NK-92 treated with Interleukin-12 subunit alpha and Interleukin-12 subunit beta, amount 100 ng/mL, for 24 hours (cell line): ENCODE measurements at places on chromosomes 7 and 10.

DNA sequence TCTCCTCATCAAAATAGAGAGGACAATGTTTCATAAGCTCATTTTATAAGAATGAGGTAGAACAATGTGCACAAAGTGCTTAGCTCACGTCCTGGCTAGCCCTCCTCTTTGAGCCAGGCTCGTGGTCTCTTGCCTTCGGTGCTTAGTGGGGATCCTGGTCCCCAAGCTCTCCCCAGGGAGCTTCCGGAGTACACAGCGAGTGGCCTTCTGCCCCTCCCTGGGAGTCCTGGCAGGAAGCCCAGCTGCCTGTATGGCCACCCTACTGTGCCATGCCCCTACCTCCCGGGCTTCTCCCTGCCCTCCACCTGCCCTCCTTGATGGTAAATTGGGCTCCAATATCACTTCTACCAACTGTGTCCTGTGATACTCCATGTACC is 868 bp downstream of the MYO1G start:
- no peak for DNase-seq

DNA sequence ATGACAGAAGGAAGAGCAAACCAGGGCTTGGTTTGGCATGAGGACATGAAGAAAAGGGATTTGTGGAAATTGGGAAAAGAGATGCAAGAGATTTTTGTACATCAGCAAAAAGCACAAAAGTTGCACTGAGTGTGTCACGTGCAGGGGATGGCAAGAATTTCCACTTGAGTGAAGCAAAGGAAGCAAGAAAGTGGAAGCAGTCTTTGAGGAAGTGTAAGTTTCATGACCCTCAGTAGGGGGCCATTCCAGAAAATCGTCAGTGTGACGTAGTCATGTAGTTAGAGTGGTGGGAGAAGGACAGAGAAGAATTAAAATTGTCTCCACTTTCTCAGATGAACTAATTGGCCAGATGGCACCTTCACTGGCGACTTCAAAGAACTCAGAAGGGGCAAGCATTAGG is 123.3 kb upstream of the FZD1 start:
- DNase-seq, result no peak

DNA sequence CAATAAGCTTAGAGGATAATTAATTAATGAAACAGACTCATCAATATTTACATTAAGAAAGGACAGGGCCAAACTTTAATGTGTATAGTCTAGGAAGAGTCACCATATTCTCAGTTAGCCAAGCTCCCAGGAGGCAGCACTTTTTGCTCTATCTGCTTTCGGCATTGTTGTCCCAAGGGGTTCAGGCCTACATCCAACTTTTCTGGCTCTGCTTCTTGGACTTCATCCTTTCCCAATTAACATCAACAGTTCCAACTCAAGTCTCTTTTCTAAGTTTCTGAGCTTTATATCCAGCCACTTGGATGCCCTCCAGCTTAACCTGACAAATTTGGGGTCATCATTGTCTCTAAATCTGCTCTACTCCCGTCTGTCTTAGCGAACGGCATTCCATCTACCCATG is 42.8 kb downstream of the GLI3 start:
- no peak for DNase-seq

GRCh38 chr10:83982812-83983211 is 156.5 kb upstream of the GHITM start:
- DNase-seq, result no peak

GRCh38 chr7:39624442-39624807 is 1.1 kb downstream of the RALA start:
- DNase-seq, result no peak

DNA sequence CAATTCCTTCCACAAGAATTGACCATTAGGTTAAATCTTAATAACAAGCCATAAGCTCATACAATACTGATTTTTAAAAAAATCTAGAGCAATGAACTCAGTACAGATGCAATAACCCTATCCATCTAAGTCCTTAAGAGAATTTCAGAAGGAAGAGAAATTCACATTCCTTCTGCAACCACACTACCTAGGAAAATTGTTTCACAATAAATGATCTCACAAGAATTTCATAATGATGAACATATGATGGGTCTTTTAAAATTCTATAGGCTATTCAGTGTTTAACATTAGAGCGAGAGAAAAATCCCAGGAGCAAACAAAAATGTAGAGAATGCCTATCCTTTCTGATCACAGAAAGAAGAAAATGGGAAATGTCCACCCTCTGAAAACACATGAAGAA is 70.0 kb upstream of the MAGI2 start:
- DNase-seq, result no peak

- DNase-seq, result no peak
Observed at GRCh38 chr7:99108613-99109012, 35.3 kb downstream of the SMURF1 start.

DNA sequence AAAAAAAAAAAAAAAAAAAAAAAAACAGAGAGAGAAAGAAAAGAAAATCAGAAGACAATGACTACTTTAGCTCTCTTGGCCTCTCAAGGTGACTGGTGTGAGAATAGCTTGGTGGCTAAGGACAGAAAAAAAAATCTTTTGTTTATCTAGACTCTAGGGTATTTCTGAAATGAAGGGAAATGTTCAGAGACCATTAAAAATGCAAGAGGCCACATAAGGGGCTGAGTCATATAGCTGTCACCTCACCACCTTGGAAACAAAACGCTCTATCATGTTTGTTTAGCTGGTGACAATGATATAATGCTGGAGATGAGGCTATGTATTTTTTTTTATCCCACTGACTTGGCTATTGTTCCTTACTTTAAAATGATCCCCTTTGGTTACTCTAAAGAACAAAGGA is 287.0 kb upstream of the CDC14C start:
- DNase-seq, result no peak

- no peak for DNase-seq
Observed at GRCh38 chr10:128575761-128576160, 449.5 kb upstream of the MKI67 start.

- no peak for DNase-seq
Observed at GRCh38 chr10:75000748-75001321, 110.6 kb upstream of the SAMD8 start.

GRCh38 chr10:111373696-111374095 is 296.9 kb downstream of the ADRA2A start:
- DNase-seq, result no peak

DNA sequence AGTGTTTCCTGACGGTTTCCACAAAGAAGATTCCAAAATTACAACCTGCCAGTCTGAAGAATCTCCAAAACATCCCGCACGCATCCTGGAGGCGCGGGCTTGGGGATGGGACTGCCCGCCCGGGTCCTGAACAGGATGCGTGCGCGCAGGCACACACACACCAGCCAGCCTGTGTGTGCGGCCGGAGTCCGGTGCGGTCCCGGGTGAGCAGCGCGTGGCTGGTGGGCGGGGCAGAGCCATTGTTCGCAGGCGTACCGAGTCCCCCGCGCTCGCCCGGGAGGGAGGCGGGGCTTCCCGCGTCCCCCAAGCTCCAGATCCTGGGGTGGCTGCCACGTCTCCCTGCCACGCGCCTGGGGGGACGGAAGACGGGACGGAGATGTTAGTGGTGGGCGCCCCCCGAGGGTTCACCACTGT is 675 bp upstream of the SCD start:
- peak; percentile 75 for DNase-seq

DNA sequence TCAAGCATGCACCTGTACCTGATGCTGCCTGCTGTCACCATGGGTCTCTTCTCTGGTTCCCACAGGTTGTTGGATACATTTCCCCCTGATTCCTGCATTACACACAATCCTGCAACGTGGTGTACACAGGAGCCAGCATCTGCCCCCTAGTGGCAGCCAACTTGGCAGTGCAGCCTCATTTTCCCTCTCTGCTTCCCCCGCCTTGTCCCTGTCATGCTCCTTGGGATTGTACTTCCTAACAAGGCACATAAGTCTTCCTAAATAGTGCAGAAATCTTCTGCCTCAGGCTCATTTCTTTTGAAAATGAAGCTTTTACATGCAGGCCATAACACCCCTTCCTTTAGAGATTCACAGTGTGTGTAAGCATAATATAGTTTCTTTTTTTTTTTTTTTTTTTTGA is 387.5 kb downstream of the CCSER2 start:
- DNase-seq, result no peak

DNA sequence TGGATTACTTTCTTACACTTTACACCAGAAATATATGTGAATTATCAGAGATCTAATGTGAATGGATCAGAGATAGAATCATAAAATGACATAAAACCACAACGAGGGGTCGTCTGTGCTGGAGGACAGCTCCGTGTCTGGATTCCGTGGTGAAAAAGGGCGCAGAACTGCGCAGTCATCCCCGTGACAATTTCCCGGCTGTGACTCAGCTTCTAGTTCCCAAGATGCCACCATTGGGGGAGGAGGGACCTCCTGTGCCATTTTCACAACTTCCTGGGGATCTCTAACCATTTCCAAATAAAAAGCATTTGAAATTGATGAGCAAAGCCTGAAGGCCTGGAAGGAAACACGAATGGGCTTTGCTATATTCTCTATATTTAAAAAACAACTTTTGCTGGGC is 72.1 kb downstream of the PDGFA start:
- DNase-seq, result no peak

DNA sequence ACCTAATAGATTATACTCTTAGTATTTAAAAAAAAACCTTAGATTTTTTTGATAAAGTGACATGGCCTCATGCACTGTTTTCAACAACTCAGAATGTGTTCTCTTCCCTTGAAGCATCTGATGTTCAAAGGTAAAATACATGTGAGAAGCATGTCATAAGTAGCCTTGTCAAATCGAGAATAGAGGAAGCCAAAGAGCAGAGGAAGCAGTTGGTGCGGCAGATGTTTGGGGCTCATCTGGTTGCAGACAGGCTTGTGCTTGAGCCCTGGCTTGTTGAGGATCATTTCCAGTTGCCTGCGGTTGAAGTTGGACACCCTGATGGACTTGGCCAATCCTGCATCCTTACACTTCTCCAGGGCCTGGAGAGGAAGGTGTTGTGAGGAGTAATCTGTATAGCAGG is 59.2 kb downstream of the AKR1E2 start:
- DNase-seq, result no peak

- no peak for DNase-seq
Observed at GRCh38 chr10:31186225-31187000, 132.6 kb upstream of the ZEB1 start.

DNA sequence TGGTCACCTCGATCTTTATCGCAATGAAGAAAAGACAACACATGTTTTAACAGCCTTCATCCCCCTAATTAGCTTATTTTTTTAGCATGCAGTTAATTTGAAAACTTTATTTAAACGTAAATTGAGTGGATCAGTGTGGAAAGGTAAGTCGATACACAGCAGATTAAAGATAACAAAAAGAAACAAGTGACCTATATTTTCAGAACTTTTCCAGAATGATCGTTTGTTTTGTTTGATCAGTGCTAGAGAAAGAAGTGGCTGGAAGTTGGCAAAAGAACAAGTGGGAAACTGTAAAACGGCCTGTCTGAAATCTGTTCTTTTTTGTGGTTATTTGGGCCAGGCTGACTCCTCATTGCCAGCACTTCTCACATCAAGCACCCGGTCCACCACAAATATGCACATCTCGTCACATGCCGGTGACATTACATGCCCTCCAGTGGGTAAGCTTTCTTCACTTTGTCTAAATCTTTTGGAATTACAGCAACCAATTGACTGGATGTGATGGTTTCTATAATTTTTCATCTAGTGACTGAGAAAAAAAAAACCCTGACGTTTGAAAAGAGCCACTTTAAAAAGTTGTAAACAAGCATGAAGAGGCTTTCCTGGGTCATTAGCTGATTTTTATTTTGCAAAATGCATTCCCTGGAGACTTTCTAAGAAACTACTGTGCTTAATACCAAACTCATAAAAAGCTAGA is 33.2 kb downstream of the C7orf33 start:
- DNase-seq, result peak; percentile 44

DNA sequence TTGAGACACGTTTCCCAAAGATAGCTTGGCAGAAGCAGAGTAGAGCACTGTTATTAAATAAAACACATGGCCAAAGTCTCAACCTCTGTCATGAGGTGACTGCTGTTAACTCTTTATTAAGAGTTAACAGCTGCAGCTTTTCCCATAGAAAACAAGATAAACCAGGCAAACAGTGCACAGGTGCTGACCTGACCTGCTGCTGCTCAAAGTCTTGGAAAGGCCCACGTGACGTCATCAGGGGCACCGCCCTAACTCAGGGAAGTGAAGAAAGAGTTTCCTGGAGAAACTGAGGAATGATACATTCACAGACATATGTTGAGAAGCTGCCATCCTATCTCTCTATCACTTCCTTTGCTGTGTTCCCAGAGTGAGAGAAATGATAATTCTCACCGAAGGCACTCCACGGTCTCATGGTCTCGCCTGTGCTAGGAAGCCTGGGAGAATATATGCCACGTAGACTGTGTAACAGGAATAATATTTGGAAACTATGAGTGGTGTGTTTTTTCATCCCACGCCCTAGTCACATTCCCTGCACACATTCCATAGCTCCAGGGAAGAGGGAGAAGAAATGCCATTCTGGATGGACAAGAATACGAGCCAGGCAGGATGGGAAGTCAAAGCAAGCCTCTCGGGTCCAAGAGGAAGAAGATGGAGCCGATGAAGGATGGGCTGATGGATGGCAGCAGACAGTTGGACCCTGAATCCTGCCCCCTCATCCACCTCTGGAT is 146.2 kb upstream of the NFE2L3 start:
- DNase-seq, result no peak

- DNase-seq, result no peak
Observed at GRCh38 chr10:112735041-112735695, 214.9 kb upstream of the TCF7L2 start.

GRCh38 chr7:106219170-106219569 is 65.6 kb downstream of the NAMPT start:
- DNase-seq, result no peak

DNA sequence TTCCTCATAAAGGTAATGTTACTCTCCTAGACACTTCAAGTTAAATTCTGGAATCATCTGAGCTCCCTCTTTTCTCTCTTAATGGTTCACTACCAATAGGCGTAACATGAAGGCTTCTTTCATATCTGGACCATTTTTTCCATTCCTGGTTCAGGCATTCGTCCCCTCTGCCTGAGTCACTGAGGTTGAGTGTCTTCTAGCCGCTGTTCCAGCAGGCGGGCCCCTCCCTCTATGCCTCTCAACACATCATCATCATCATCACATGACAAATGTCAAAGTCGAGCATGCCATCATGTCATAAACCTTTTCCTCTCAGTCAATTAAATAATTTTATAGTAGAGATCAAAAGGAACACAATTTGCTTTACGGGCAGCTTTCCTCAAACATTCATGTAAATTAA is 168.9 kb upstream of the ASAH2 start:
- no peak for DNase-seq

GRCh38 chr7:135147341-135147898 is 452 bp upstream of the TMEM140 start:
- no peak for DNase-seq
